ENCODE measurements at places on chromosomes 6 and 20.

DNA sequence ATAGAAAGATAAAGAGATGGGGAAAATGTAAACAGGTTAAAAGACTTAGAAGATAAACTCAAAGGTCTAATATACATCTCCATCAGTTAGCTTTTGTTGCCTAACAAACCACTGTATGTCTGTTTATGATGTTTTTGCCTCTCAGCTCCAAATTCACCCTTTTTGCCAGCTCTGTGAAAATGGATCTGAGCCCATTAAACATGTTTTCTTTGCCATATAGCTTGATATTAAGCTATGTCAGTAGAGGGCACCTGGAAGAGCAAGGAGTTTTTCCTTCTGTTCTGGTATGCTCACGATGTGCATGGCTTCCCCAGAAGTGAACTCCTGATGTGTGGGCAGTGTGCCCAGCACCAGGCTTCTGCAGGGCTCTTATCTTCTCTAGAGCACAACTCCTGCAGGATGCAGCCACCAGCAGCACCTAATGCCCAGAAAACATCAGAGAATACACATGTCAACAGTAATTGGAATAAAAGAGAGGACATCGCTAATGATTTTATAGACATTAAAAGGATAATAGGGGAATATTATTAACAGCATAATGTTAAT is 14.6 kb upstream of the SNX9 start:
- DNase-seq, result no peak

- DNase-seq, result no peak
These were observed 177.5 kb upstream of the CST7 start for GRCh38 chr20:24771542-24772061.

DNA sequence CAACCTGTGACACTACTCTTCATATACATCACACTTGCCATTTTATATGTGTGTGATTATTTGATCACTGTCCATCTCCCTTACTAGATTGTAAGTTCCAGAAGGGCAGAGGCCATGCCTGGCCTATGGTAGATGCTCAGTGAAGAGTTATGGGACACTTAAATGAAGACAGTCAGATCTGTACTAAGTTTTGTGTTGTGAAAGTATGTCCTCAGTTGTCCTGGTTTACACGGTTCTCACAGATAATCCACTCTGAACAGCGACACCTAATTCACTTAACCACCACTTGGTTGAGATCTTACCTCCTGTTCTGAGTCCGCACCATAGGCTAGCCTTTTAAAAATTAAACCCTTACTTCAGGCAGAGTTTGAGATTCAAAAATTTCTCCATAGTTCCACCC is 434.1 kb upstream of the SOX4 start:
- no peak for DNase-seq

- DNase-seq, result no peak
These were observed 166.9 kb upstream of the RNF24 start for GRCh38 chr20:4181956-4182945.

- no peak for DNase-seq
These were observed 90.9 kb downstream of the LMBRD1 start for GRCh38 chr6:69705954-69706353.

GRCh38 chr6:138146544-138146943 is 15.2 kb upstream of the ARFGEF3 start:
- DNase-seq, result no peak

GRCh38 chr20:53319716-53320115 is 273.9 kb downstream of the ZNF217 start:
- DNase-seq, result no peak

DNA sequence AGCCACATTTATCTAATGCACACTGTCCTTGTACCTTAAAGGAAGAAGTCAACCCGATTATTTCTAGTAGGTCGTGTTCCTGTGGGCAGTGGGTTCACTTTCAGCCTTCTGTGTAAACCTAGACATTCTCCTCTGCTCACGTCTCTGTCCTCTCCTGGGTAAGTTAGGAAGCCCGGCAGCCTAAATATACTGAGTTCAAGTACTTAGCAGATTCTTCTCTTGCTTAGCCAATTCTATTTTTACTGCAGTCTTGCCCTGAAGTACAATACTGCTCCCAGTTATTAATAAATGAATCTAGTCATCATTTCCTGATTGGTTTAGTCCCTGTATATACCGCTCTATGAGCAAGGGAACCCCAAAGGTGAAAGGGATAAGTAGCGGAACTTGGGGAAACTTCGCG is 14.6 kb upstream of the GPR63 start:
- no peak for DNase-seq

DNA sequence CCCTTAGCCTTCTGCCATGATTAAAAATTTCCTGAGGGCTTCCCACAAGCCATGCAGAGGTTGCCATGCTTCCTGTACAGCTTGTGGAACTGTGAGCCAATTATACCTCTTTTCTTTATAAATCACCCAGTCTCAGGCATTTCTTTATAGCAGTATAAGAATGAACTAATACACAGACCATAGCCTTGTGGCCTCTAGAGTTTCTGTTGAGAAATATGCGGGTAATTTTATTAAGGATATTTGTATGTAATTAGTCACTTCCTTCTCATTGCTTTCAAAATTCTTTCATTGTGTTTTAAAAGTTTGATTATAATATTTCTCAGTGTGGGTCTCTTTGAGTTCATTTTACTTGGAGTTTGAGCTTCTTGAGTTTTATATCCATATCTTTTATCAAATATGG is 484.9 kb downstream of the COL12A1 start:
- no peak for DNase-seq

DNA sequence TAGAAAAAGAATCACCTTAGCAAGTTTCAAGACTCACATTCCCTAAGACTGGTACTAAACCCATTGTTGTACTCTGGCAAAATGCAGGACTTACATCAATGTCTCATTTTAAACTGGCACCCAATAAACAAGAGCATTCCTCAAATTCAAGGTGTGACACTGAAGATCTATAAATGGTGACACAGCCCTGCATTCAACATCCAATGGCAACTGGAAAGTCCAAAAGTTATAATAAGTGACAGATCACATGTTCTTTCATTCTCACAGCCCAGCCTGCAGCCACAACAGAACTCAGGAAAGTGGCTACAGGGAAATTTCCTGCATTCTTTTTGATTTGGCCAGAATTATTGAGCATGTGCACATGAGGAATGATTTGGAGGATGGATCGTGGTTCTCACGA is 57.5 kb downstream of the MBOAT1 start:
- no peak for DNase-seq
